NCI-H1436 treated with DMSO at 0.1 percent for 48 hours (cell line): ENCODE measurements at places on chromosomes 7 and 10.
A peak's percentile ranks its signal among the peaks of the same experiment; 100 is the strongest.

GRCh38 chr7:23544913-23545354 is 13.2 kb upstream of the TRA2A start:
- no peak for DNase-seq

GRCh38 chr7:2621061-2621828 is 10.5 kb upstream of the TTYH3 start:
- DNase-seq = no peak

GRCh38 chr10:34041871-34042270 is 707.4 kb upstream of the NRP1 start:
- DNase-seq = no peak

DNA sequence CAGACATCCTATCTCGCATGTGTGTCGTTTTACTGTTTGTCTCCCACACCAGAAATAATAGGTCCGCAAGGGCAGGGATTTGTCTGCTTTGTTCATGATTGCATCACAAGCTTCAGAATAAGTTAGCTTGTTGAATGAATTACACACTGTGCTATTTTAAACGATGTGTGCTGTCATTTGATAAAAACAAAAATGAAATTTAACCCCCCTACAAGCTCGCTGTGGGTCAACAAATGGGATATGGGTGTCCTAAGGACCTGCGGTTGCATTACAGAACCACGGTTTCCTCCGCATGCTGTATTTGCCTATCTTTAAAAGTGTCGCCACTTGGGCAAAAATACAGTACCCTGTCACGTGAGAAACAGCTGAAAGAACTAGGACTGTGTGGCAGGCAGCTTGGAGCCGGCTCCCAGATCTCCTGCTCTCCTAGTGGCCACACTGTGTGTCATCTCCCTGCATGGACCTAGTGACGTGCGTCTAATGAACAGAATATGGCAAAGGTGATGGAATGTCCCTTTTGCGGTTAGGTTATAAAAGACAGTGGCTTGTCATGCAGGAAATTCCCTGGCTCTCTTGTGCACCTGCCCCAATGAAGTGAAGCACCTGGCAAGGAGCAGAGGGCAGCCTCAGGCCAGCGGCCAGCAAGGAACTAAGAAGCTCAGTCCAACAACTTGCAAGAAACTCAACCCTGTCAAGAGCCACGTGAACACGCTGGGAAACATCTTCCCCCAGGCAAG is 32.9 kb upstream of the CRYGN start:
- DNase-seq = no peak

DNA sequence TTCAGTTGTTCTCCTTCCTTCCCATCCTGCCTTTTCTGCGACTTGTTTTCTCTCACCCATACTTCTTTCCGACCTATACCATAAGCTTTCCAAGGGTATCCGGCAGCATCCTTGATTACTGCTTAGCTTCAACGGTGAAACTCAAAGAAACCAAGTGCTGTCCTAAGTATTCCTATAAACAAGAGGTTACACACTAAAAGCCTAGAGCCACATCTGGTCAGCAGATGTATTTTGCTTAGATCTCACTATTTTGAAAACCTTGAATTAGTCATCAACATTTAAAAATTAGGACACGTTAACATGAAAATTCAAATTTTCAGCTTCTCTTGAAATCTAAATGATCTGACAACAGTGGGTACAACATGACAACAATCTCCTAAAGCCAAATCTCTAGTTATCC is 20.0 kb downstream of the ARHGAP21 start:
- no peak for DNase-seq

GRCh38 chr10:33136271-33136670 is 178.2 kb upstream of the ITGB1 start:
- DNase-seq = no peak

DNA sequence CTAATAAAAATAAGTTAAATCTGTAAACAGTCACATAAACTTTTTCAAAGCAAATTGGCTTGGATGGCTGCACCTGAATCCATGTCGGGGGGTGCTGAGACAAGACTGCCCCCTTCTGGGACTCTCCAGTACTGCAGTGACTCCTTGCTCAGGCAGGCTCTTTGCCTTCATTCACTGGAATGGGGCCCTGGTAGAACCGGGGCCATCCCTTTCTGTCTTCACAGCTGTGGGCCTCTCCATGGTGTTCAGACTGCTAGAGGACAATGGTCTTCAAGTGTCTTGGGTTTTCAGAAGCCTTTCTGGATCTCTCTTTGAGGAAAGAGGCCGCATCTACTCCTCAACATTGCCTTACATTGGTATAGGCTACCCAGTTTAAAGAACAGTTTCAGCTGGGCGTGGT is 16.1 kb upstream of the IMPDH1 start:
- no peak for DNase-seq

- no peak for DNase-seq
Observed at GRCh38 chr7:89183712-89184111, 388.2 kb upstream of the TEX47 start.

- DNase-seq = no peak
Observed at GRCh38 chr7:68980011-68980410, 618.3 kb upstream of the AUTS2 start.

GRCh38 chr7:44985033-44985695 is 6.3 kb upstream of the MYO1G start:
- no peak for DNase-seq

- DNase-seq = no peak
Observed at GRCh38 chr10:14536241-14537213, 205.8 kb upstream of the FRMD4A start.

DNA sequence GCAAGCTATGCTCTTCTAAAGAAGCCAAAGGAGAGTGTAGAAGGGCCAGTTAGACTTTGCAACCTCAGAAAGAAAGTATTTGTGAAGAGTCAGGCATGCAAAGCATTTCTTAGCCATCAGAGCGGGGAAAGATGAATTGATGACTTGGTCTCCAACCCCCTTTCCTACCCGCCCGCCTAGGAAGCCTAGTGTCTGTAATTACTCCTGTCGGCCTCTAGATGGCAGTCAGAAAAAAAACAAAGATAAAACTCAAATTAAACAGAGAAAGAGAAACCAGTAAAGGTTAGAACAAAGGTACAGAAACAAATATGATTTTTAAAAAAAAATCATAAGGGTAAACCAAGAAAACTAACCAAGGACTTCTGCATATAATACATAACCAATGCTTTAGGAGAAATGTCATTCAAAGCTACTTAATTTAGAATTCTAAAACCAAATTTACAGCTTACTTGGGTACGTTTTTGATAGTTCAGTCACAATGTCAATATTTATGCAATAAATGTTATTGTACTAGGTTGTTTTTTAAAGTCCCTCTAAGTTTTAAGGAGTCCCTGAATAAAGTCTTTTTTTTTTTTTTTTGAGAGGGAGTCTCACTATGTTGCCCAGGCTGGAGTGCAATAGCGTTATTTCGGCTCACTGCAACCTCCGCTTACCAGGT is 97.6 kb downstream of the LYZL1 start:
- DNase-seq = no peak

- no peak for DNase-seq
Observed at GRCh38 chr7:17130281-17131059, 168.0 kb upstream of the AHR start.

DNA sequence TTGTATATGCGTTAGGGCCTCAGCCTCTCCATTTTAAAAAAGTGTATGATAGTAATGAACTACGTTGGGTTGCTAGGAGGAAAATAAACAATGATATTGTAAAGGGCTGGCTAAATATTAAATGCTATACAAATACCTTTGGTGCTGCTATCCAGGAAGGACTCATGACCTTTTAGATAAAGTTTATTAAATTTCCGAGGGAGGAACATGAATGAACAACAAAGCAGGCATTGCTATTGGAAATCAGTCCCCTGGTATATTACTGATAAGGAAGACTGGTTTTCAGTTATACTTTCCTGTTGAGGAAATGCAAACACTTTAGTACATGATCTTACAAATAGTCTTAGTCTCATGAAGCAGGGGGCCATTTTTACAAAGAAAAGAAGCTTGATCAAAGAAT is 17.2 kb upstream of the AGR2 start:
- no peak for DNase-seq

DNA sequence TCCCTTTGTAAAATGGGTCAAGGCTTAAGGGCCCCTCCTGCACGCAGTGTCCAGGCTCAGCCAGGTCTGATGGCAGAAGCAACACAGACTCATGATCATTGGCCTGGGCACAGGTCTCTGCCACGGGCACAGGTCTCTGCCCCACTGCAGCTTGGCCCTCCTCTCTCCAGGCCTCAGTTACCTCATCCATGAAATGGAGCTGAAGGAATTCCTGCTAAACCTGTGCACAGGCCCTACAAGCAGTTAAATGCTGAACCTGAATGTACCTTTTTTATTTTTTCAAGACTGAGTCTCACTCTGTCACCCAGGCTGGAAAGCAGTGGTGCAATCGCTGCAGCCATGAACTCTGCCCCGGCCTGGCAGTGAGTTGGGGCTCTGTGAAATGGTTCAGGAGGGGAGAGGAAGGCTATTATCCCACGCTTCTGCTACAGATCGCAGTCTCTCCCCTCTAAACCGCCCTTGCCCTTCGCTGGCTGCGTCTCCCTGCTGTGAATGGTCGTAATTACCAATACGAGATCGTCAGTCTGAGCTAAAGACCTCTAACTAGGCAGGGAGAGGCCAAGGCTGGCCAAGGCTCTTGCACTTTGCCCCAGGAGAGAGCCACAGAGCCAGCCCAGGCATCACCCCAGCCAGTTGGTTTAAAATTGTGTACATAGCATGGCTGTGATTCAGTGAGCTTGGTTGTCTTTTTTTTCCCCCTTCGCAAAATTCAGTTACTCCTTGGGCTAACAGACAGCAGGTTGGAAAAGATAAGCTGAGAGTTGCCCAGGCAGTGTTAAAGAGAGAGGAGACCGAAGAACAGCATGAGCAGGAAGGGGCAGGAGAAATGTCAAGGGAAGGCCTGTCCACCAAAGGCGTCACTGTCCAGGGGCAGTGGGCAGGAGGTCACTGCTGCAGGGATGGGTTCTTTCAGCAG is 93.0 kb upstream of the KCTD7 start:
- DNase-seq = no peak

- peak; percentile 30 for DNase-seq
Observed at GRCh38 chr7:29190349-29191045, 4.1 kb upstream of the CHN2 start.

DNA sequence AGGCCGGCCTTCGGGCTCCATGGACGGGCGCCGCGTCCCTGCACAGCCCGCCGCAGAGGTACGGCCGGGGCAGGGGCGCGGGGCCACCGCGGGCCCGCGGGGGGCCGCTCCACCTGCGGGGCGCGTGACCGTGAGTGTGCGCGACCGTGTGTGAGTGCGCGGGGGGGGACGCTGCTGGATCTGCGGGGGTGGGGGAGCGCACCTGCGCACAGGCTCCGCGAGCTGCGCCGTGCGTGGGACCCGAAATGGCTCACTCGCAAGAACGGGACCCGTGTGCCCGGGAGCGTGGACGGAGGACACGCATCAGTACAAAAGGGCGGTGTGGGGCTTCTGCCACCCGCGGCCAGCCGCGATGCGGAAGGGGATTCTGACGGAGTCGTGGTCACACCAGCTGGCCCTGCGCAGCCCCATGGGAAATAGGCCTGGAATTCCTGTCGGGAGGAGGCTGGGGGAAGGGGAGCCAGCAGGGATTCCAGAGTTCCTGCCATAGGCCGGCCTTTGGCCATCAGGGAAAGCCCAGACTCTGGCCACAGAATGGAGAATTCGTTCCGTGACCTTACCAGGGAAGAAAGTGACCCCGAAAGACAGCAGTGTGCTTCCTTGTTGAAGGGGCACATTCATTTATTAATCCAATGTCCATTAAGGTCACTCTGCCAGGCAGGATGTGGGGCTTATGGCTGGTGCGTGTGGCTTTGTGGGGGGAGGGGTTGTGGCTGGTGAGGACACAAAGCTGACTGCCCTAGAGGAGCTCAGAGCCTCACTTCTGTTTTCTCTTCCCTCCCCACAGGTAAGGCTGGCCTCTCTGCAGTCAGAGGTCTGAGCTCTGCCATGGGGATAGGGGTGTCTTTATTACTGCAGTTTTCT is 494 bp downstream of the REPIN1 start:
- no peak for DNase-seq

DNA sequence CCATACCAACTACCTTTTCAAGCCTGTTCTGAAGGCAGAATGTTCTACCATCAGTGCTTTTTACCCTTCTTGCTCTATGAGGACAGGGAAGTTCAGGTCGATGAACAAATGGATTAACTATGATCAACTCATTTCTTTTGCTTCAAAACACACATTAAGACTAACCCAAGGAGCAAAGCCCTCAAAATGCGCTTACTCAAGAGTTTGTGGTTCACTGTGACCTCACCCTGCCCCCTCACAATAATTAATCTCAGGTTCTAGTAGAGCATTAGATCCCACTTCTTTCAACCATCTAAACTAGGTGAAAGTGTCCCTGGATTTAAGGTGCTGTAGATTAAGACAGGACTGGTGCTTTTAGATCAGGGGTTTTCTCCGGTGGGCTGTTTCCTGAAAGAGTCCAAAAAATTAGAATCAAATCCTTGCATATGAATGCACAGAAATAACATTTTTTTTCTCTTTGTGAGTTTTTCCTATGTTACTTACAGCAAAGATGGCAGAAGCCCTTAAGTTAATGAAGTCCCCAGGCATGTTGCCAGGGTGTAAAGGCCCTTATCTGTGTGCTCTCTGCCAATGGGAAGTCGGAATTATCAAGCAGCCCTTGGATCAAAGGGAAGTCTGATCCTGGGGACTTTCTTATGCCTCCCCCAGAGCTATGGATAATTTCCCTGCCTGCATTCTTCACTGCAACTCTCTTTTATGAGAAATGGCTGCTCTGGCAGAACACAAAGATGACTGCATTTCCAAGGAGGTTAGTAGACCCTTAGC is 205.5 kb upstream of the STK17A start:
- no peak for DNase-seq

DNA sequence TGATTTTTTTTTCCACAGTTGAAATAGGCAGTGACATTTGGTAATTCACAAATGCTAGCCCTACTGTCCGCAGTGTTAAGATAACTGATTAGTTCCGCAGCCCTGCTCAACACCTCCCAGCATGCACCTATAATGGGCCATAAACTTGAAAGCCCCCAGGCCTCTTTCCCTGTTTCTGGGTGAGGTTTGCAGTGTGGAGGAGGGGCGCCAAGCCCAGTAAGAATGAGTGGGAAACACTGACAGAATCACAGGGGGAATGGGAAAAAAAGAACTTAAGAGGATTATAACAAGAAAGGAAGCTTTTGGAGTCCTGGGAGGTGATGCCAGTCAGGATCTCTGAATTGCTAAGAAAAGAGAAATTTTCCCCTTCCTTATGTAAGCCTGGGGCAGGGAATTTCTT is 39.6 kb upstream of the SP8 start:
- DNase-seq = no peak

DNA sequence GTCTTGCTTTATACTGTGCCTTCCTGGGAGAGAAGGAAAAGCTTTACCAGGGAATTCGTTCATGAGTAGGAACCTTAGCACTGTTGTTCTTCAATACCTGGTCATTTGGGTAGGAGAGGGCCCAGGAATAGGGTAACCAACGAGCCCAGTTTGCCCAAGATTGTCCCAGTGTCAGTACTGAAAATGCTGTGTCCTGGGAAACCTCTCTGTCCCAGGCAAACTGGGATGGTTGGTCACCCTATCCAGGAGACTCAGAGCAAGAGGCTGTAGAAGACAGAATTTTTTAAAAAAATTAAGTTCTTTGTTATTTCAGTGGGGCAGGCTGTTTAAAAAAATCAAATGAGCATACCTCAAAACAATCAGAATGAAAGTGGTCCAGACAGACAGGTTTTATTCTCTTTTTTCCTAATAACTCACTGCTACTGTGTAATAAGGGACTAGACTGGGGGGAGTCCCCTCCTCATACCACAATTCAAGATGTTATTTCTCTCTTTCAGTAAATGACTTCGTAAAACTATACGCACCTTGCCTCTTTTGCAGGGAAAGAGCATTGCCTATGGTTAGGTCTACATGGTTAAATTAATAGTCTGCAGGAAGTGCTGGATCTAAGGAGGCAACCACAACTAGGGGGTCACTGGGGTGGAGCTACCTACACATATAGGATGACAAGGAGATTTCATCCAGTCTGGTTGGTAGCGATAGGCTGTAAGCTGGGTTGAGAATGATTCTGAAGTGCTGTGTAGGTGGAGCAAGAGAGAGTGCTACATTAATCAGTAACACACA is 41.1 kb upstream of the FAM133B start:
- DNase-seq = no peak
